ENCODE measurements at places on chromosomes 5 and 9.

- no peak for DNase-seq
Observed at GRCh38 chr9:70679845-70680244, 265.4 kb upstream of the KLF9 start.

DNA sequence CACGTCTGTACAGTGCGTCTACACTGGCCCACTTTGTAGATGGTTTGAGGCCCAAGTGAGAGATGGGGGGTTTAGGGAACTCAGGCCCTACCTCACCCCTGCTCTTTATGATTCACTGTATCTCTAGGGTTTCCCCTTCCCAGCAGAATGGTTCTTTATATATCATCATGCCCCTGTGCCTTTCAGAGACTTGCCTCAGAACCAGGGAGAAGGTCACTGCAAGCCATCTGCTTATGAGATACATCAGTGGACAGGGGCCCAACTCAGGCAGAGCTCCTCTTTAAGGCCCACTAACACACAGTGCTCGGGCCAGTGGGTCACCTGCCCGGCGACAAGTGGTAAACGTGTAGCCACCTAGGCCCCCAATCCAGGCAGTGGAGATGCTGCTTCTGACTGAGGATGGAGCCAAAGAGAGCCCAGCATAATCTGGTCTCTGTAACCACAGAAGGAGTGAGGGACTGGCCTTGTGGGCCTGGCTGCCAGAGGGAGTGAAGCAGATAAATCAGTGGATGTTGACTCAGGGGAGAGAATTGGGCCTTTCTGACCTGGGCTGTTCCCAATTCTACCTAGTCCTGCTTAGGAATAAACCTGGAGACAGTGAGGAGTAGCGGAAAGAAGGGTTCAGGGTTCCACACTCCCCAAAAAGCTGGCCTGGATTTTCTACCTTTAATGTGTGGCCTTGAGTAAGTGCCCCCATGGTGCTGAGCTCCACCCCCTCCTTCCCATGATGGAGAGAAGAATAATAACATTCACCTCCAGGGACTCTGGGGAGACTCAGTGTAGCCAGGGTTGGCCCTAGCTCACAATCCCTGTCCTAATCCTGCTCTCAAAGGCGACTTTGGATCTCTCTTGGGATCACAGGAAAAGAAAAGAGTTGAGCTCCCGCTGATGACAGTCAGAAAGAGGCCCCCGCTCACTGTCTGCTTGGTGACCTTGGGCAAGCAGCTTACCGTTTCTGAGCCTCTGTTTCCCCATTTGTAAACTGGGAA, 2.8 kb upstream of the DUSP1 start:
- peak; percentile 72 for DNase-seq

GRCh38 chr9:89352451-89352850, 34.2 kb downstream of the SECISBP2 start:
- no peak for DNase-seq

- no peak for DNase-seq
Observed at GRCh38 chr9:114473447-114473801, 31.8 kb downstream of the WHRN start.

GRCh38 chr9:7209016-7209715, 451.4 kb downstream of the KDM4C start:
- no peak for DNase-seq

GRCh38 chr5:25020454-25020853, 375.7 kb upstream of the CDH10 start:
- no peak for DNase-seq

- DNase-seq: no peak
Observed at GRCh38 chr9:114798780-114799427, 6.9 kb downstream of the TNFSF15 start.

DNA sequence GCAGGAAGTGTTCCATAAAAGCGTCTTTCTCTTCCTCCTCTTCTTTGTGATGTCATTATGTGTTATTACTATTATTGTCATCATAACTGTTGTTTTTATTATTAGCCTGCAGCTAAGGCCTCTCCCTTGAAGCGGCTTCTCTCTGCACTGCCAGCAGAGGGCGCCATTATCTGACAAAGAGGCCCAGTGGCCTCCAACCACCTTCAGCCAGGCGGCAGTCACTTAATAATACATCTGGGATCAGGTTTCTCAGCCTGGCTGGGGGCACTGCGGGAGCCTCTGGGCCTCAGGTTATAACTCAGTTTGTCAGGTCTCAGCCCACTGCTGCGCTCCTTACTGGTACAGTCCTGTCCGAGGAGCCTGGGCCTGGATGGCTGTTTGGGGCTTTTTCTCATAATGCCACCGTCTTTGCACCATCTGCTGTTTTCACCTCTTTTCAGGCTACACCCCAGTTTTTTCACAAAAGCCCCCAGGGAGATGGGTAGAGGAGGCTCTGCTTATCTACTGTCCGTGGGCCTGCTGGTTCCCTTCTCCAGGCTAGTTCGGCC, 281.9 kb downstream of the NSG2 start:
- peak; percentile 35 for DNase-seq

GRCh38 chr9:117643288-117643654, 60.9 kb upstream of the TLR4 start:
- no peak for DNase-seq

- DNase-seq: no peak
Observed at GRCh38 chr9:79362100-79363081, 209.4 kb upstream of the TLE4 start.

GRCh38 chr5:169164481-169164925, 136.4 kb downstream of the SLIT3 start:
- DNase-seq: no peak

DNA sequence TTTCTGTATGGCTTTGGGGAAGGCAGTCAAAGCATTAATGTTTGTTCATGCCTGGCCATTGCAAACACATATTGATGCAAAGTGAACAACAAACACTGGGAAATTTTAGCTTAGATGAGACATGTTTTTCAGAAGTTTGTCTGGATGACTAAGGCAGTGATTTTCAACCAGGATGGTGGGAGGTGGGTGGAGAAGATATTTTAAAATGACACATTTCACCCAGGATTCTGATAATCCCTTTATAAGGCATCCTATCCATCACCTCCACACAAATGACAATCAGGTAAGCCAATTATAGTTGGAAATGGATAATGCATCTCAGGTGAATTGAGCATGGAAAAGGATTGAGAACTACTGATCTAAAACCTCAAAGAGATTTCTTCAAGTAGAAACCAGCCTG, 57.4 kb upstream of the SV2C start:
- DNase-seq: no peak

DNA sequence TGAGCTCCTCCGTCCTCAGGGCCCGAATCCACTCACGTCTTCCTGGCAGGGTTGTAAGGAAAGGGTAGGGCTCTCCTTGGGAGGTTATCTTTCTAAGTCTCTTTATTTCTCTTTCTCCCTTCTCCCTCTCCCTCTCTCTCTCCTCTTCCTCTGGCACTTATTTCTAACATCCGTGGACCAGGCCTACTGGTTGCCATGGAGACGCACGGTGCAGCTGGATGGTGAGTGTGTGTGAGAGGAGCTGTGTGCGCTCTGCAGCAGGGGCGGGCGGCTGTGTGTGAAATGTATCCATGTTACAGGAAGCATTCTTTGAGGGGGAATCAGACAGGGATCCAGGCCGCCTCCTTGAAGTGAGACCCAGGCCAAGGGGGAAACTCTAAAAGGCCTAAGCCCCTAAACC, 32.2 kb downstream of the PCDH1 start:
- no peak for DNase-seq

- DNase-seq: peak; percentile 50
Observed at GRCh38 chr5:116576053-116576713, 1.6 kb upstream of the SEMA6A start.

DNA sequence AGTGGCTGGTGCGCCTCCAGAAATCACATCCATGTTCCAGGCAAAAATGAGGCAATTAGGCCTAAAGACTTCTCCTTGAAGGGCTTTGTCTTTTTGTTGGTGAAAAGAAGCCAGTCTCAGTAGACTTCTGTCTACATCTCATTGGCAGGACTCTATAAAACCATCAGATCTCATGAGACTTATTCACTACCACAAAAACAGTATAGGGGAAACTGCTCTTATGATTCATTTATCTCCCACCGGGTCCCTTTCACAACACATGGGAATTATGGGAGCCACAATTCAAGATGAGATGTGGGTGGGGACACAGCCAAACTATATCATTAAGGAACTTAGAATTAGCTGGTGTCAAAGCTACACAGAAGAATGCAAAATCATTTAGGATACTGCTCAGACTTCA, 77.7 kb upstream of the SNX2 start:
- DNase-seq: no peak

- DNase-seq: no peak
Observed at GRCh38 chr5:10621832-10622231, 58.0 kb downstream of the ANKRD33B start.

DNA sequence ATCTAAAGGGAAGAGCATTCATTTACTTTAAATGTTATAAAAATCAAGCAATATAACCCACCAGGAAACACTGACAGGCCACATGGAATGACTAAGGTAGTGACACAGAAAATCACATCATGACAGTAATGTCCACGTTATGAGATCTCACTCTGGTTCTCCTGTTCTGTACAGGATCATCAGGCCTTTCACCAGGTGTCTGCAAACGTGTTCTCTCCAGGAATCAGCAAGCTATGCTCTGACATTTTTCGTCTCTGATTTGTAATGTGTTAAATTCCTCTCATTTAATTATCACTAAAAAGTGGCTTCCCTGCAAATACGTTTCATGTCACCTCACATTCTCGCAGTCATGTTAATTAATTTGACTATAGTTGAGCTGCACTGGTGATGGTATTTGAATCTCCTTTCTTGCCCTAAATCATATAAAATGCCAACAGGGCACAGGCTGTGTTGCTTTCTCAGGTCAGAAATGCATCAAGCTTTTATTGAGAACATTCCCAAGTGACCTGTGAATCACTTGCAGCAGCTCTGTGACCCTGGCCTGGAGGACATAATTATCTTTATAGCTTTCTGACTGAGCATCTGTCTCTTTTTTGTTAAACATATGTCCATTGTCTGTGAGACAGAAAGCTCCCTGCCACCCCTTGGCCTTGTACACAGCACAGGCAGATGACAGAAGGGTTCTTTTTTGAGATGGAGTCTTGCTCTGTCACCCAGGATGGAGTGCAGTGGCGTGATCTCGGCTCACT, 196.2 kb downstream of the DIRAS2 start:
- no peak for DNase-seq

DNA sequence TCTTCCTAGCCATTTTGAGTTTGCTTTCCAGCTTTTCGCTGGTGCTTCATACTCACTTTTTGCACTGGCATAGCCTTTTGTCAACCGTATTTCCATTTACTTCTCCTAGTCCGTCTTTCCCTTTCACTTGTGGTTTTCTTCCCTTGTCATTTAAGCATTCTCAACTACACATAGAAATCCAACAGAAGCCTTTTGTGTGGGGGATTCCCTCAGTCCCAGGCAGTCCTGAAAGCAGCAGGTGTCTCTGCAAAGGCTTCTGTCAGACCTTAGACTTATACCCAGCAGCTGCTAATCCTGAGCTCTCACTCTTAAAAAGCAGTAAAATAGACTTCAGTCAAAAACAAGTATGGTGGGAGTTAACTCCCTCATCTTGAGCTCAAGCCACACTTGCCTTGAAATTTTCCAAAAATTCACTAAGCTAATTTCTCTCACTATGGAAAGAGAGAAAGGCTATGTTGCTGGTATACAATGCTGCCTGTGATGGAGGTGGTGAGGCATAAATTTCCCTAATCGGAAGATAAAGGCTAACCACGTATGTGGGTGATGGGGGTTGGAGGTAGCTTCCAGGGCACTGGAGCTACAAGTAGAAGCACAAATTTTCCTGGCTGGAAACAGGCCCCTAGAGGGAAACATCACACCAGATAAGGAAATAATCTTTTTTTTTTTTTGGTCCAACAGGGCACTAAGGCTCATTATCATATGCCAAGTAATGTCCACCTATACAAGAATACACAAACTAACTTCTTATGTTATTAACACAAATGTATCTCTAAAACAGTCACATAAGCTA, 34.8 kb upstream of the IFNK start:
- DNase-seq: no peak

GRCh38 chr5:112004867-112005622, 248.1 kb upstream of the NREP start:
- DNase-seq: no peak

- DNase-seq: no peak
Observed at GRCh38 chr9:131671133-131671520, 68.7 kb downstream of the RAPGEF1 start.

DNA sequence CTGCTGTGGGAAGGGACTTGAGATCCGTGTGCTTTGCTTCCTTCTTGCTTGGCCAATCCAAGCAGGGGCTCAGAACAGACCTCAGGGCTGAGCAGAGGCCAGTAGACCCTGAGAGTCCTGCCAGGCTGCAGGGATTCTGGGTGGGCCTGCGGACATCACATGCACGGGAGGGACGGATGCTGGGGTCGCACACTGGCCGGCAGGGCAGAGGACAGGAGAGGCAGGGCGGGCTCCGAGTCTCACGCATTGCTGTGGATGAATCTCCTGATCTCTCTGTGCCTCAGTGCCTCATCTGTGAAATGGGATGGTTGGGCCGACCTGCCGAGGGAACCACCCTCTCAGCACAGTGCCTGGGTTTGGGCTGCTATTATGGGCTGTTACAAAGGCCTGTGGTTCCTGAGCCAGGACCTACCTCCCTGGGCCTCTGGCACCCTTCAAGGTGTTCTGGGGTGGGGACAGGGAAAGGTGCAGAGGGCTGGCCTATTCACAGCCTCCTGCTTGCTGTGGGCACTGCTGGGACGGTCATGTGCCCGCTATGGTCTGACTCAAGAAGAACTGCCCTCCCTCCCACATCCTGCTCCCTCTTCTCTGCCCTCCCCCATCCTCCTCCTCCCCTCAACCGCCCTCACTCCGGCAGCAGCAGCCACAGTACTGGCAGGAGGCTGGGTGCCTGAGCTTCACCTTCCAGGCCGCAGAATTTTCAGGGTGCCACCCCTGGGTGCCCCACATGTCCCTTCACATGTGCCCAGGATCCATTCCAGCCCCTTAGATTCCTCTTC, 43.3 kb downstream of the NCS1 start:
- DNase-seq: no peak
